Neural crest cell (in vitro differentiated cells): ENCODE measurements at places on chromosomes 2 and 18. TPM values are rescaled to one million over a fixed set of nuclear protein-coding genes. Genes with fewer than 3 reads are reported as not detected.

The CD8B gene
- not detected in 2 replicates for total RNA-seq

The PTPN4 gene
- 39.3 and 46.8 TPM in 2 replicates for total RNA-seq

The ZNF385B gene
- 2.1 and 3.4 TPM in 2 replicates for total RNA-seq

DNA sequence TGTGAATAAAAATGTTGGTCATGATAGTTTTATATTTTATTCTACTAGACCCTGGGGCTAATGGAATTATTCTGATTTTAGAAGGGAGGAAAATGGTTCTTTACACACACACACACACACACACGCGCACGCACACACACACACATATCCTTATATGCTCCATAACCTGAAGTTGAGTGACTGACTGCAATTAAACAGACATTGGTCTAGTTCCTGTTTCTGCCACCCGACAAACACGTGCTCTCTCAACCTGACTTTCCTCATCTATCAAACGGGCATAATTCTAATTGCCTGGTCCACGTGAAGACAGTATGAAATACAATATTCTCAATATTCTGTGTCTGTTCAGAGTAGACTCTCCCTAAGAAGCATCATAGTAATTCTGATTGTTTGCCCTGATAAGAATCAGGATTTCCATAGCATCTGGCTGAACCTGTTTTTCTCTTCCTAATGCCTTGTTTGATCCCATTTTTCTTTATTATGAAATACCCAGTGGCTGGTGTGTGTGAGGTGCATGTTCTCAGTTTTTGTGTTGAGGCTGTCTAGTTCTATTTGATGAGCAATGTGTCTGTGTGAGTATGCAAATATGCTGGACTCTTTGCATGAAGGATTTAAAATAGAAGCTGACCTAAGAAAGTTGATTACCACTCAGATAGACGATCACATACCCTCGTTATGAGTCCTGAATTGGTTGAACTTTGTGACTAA, 51.0 kb downstream of the SETBP1 start:
- peaks cover 81% of the 10 kb centered on the region for H3K4me1 ChIP-seq
- peaks cover 4% of the 10 kb centered on the region for H3K36me3 ChIP-seq
- DNase-seq: no peak
- H3K4me3 ChIP-seq: no peak overlapping the region

DNA sequence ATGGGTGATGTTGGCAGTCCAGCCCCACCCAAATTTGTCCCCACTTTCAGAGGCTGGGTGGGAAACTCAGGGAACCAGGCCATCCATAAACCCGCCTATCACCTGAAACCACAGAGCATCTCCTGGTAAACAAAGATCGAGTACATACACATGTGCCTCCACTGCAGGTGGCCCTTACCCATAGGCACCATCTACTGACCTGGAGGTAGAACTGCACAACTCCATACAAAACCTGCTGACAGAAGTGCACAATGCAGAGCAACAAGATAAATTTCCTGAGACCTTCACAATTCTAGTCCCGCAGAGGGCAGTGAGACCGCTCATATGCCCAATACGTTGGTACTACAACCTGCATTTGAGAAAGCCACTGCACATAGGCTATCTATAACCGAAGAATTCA, 856.3 kb downstream of the SUCLG1 start:
- no peak for DNase-seq
- H3K27ac ChIP-seq: no peak overlapping the region
- H3K4me3 ChIP-seq: no peak overlapping the region
- no peaks in the 10 kb centered on the region for H3K36me3 ChIP-seq
- H3K27me3 ChIP-seq: no peaks in the 10 kb centered on the region

DNA sequence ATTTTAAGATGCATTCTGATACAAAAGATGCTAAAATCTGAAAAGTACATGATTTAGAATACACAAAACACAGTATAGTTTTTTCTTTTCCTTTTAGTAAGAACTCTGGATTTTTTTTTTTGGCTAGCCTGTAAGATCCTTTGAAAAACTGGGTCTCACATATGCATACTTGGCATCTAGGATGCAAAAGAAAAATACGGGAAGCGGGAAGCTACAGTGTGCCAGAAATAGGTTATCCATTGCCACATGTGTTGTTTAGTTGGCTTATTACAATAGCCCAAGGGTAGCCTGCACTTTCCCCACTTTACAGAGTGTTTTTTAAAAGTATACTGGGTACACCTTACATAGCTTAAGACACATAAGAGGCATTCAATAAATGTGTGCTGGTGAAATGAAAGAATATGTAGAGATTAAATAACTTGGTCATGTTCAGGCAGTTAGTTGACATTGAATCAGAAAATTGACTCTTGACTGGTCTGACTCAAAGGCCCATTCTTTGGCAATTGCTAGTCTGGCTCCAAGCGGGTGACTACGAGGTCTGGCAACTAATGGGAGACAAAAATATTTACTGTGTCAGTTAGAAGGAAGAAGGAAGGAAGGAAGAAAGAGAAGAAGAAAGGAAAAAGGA, 286.8 kb upstream of the TRIB2 start:
- peaks cover 42% of the 10 kb centered on the region for H3K4me1 ChIP-seq
- no peak overlapping the region for H3K27ac ChIP-seq
- no peak for DNase-seq
- H3K36me3 ChIP-seq: no peaks in the 10 kb centered on the region
- H3K27me3 ChIP-seq: no peaks in the 10 kb centered on the region

GRCh38 chr2:24874035-24874434, 46.0 kb downstream of the ADCY3 start:
- H3K36me3 ChIP-seq: peaks cover 4% of the 10 kb centered on the region
- peaks cover 28% of the 10 kb centered on the region for H3K4me1 ChIP-seq
- no peaks in the 10 kb centered on the region for H3K27me3 ChIP-seq
- no peak overlapping the region for H3K4me3 ChIP-seq
- DNase-seq: no peak
- H3K27ac ChIP-seq: no peak overlapping the region

DNA sequence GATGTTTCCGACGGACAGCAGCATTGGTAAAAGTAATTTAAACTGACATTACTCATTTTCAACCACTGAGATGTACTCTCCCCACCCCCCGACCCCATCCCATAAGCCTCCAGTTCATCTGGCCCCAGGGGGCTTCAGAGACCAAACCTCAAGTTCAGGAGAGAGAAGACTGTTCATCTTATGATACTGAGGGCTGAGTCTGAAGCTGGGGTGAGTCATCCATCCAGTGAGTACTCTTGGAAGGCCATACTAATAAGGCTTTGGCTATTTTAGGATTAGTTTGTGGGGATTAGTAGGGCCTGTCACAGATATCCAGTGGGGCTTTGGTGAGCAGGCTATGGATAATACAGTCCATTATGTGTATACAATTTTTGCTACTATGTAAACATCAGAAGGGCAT, 125.3 kb upstream of the APCDD1 start:
- H3K4me1 ChIP-seq: peaks cover 13% of the 10 kb centered on the region
- H3K36me3 ChIP-seq: no peaks in the 10 kb centered on the region
- no peak for DNase-seq
- no peak overlapping the region for H3K27ac ChIP-seq
- no peaks in the 10 kb centered on the region for H3K27me3 ChIP-seq

GRCh38 chr18:28044036-28044435, 132.9 kb downstream of the CDH2 start:
- no peak for DNase-seq
- H3K27ac ChIP-seq: no peak overlapping the region
- H3K36me3 ChIP-seq: peaks cover 1% of the 10 kb centered on the region
- peaks cover 86% of the 10 kb centered on the region for H3K4me1 ChIP-seq

- peaks cover 18% of the 10 kb centered on the region for H3K4me1 ChIP-seq
- H3K27ac ChIP-seq: no peak overlapping the region
- H3K36me3 ChIP-seq: no peaks in the 10 kb centered on the region
- peaks cover 47% of the 10 kb centered on the region for H3K27me3 ChIP-seq
Measured at GRCh38 chr2:37869771-37870170, 55.3 kb upstream of the RMDN2 start.

DNA sequence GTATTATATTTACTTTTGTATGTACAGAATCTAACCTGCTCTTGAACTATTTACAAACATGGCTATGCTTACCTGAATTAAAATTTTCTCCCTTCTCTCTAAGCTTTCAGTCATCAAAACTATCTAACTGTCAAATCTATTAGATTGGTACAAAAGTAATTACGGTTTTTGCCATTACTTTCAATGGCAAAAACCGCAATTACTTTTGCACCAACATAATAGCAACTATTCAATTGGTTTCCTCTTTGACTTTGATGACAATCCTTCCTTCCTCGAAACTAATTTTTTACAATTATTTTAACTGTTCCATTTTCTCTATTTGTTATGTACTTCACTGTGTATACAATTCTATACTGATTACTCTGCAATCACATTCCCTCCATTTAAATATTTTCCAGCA, 1019.4 kb upstream of the CDH2 start:
- no peaks in the 10 kb centered on the region for H3K4me1 ChIP-seq
- no peak for DNase-seq
- no peaks in the 10 kb centered on the region for H3K36me3 ChIP-seq
- H3K27ac ChIP-seq: no peak overlapping the region
- no peaks in the 10 kb centered on the region for H3K27me3 ChIP-seq

- peaks cover 4% of the 10 kb centered on the region for H3K27me3 ChIP-seq
- H3K4me3 ChIP-seq: no peak overlapping the region
Measured at GRCh38 chr2:100242891-100243619, 79.2 kb downstream of the LONRF2 start.

GRCh38 chr2:144230448-144231085, 289.4 kb downstream of the ZEB2 start:
- no peaks in the 10 kb centered on the region for H3K36me3 ChIP-seq
- peak overlapping the region; percentile 35 for H3K27ac ChIP-seq
- DNase-seq: no peak
- no peak overlapping the region for H3K4me3 ChIP-seq
- H3K27me3 ChIP-seq: no peaks in the 10 kb centered on the region
- peaks cover 21% of the 10 kb centered on the region for H3K4me1 ChIP-seq

DNA sequence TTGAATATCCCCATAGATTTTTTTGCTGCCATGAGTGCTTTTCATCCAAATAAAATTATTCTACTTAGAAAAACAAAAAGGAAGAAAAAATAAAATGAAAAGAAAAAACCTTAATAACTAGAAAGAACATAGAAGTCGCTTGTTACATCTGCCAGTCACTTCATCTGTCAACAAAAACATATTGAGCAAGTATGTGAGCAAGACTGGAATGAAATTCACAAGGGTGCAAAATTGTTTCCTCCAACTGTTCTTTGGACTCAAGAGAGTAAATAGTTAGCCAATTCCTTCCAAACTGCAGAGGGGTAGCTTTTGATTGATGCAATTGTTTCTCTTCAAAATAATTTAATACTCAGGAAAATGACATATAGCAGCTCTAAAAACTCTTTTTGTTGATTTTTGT, 336.3 kb upstream of the CDH7 start:
- no peak overlapping the region for H3K4me3 ChIP-seq
- no peak for DNase-seq
- no peaks in the 10 kb centered on the region for H3K27me3 ChIP-seq
- H3K36me3 ChIP-seq: no peaks in the 10 kb centered on the region

DNA sequence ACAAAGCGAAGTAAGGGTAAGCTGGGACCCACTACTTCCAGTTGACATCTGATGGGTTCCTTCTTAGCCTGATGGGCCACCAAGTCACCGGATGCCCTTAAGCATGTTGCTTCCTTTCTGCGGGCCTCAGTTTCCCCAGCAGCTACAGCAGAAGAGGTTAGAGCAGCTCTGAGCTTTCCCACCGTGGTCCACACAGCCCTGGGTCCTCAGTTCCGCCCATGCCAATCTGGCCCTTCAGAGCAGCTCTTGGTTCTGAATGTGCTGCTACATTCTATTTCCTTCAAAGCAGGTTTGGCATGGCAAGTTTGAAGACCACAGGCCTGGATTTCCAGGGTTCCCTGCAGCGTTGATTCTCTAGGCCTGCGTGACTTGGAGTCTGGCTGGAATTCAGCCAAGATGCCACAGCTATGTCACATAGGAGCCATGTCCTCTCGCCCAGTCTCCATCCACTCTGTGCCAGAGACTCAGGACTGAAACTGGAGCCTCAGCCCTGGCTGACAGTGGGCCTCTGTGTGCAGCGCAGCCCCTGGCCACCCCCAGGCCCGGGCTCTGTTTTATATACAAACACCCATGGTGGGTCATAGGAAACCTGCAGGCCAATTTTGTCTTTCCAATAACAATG, 79.6 kb downstream of the TFCP2L1 start:
- no peak overlapping the region for H3K27ac ChIP-seq
- no peaks in the 10 kb centered on the region for H3K36me3 ChIP-seq
- no peaks in the 10 kb centered on the region for H3K4me1 ChIP-seq
- DNase-seq: no peak

DNA sequence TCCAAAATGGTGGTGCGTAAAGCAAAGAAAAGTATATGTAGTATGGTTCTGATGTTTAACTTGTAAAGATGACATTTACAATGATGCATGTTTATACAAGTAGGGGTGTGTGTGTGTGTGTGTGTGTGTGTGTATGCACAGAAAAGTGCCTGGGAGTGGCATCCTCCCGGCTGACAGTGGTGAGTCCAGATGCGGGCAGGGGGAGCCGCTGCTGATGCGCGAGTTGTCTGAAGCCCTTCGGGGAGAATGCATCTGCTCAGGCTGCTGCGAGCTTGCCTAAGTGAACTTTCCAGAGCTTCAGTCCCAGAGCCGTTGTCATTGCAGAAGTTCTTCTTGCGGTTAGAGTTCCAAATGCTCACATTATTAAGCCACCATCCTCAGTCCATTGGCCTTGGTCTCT, 429.7 kb upstream of the HS6ST1 start:
- no peak for DNase-seq
- H3K27me3 ChIP-seq: no peaks in the 10 kb centered on the region
- no peak overlapping the region for H3K4me3 ChIP-seq
- no peaks in the 10 kb centered on the region for H3K36me3 ChIP-seq

DNA sequence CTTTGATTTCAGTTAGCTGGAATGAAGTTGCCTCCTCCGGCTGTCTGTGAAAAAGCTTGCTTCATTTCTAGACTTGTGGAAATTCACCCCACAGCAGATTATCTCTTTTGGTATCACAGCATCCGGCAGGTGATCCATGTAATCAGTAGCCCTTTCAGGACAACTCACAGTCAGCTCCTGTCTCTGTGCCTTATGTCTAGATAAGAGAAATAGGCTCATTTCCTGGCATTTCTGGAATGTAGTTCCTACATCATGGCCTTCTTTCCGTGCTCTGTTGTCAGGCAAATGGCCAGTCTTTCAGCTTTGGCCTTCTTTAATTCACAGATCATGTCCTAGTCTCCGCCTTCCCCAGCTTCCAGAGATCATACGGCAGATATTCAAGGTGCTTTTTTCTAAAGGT, 455.4 kb downstream of the NUP35 start:
- H3K27ac ChIP-seq: no peak overlapping the region
- H3K4me1 ChIP-seq: no peaks in the 10 kb centered on the region
- H3K4me3 ChIP-seq: no peak overlapping the region

- H3K4me1 ChIP-seq: no peaks in the 10 kb centered on the region
- no peaks in the 10 kb centered on the region for H3K27me3 ChIP-seq
- H3K4me3 ChIP-seq: no peak overlapping the region
- H3K36me3 ChIP-seq: no peaks in the 10 kb centered on the region
- no peak for DNase-seq
- no peak overlapping the region for H3K27ac ChIP-seq
Measured at GRCh38 chr2:52844701-52845423, 922.7 kb upstream of the CHAC2 start.

DNA sequence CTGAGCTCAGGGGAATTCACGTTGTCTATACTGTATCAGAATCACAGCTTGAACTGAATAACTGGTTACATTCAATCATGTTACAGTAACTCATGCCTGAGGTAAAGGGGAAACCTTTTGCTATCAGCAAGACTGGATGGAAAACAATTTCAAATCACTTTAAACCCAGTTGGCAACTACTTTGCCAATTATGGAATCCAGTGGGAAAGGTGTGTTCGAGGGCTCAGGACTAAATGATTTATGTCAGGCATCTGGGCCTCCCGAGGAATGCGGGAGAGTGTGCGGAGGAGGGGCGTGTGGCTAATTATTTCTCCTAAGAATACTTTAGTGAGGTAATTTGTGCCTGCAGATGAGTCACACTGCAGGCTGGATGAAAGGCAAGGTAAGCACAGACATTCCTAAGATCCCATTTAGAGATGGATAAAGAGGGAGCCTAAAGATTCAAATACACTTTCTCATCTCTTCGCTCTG, 100.1 kb downstream of the HRH4 start:
- H3K27ac ChIP-seq: no peak overlapping the region
- DNase-seq: no peak
- H3K4me1 ChIP-seq: peaks cover 6% of the 10 kb centered on the region
- no peak overlapping the region for H3K4me3 ChIP-seq
- no peaks in the 10 kb centered on the region for H3K27me3 ChIP-seq
